B cell (primary cell): ENCODE measurements at places on chromosomes 11 and 22. TPM values are rescaled to one million over a fixed set of nuclear protein-coding genes. Genes with fewer than 3 reads are reported as not detected.

The RASD2 gene
- 0.07 TPM in 2 replicates for total RNA-seq

The ABCG4 gene
- not detected in 2 replicates for total RNA-seq

The NAP1L4 gene
- total RNA-seq = 133 and 159 TPM in 2 replicates

The SULT4A1 gene
- total RNA-seq = not detected in 2 replicates

The GGTLC3 gene
- not detected in 2 replicates for total RNA-seq

The TTC36 gene
- 0.73 and 0.79 TPM in 2 replicates for total RNA-seq

The CD248 gene
- total RNA-seq = 0.83 and 0.96 TPM in 2 replicates

The MRPL17 gene
- total RNA-seq = 18.2 and 23.1 TPM in 2 replicates

The RAG2 gene
- not detected in 2 replicates for total RNA-seq

The RTL10 gene
- total RNA-seq = 14.8 and 15.2 TPM in 2 replicates

The PATE2 gene
- total RNA-seq = not detected in 2 replicates

The MMP27 gene
- not detected in 2 replicates for total RNA-seq

DNA sequence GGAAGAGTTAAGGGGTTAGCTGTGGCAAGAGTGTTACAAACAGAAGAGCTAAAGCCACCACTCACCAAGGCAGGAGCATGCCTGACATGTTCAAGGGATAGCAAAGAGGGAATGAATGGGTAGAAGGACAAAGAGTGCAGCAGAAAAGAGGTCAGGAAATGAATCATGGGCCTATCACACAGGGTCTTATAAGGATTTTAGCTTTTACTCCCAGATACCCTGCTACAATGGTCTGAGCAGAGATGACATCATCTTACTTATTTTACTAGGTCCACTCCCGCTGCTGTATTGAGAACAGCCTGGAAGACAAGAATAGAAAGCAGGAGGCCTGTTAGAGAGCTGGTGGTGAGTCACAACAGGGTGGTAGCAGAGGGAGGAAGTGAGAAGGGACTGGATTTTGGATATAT lies 9.8 kb downstream of the TRAF6 start:
- no peak for DNase-seq

GRCh38 chr11:118621071-118621783 lies 13.8 kb downstream of the PHLDB1 start:
- DNase-seq = no peak

DNA sequence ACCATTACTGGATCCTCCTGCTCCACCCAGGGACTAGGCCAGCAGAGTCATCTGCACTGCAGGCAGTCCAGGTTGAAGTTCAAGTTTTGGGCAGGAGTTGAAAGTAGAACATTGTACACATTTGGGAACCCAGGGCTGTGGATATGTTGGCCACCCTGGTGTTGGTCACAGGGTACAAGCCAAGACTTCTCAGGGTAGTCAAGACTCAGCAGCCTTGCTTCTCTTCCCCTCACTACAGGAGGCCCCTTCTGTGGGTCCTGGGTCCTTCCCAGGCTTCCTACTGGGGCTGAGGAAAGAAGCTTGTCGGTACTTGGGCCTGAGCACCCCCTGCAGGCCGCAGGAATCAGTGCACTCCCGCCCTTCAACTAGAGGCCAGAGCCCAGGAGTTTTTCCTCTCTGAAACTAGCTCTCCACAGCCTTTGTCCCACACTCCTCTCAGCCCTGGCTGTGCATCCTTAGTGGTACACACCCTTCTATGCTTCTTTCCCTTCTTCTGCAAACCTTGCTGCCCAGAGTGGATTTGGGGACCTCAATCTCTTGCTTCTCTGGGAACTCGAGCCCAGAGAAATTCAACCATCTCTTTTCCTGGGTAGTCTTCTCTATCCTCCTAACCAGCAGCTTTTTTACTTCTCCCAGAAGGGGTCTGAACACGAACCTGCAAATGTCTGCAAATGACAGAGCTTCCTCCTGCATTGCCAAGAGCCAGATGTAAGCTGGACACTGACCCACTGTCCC lies 2.6 kb upstream of the HPX start:
- DNase-seq = peak; percentile 72

GRCh38 chr22:27476729-27477128 lies 324.8 kb downstream of the MN1 start:
- DNase-seq = no peak

- no peak for DNase-seq
Measured at GRCh38 chr11:70790671-70791300, 392.5 kb downstream of the CTTN start.

DNA sequence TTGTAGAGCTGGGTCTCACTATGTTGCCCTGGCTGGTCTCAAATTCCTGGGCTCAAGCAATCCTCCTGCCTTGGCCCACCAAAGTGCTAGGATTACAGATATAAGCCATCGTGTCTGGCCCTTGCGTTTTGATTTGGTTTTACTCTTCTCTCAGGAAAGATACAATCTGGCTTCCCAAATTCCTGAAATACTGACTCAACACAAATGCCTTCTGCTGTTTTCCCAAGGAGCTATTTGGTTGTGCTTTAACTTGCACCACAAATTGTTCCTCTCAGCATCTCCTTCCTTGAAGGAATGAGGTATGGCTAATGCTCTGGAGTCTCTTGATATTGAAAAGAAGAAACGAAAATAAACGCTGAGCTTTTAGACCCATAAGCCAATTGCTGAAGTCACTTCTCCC lies 110.0 kb upstream of the PAX6 start:
- DNase-seq = no peak

GRCh38 chr22:32636884-32637283 lies 162.3 kb downstream of the FBXO7 start:
- no peak for DNase-seq

- no peak for DNase-seq
Measured at GRCh38 chr11:81987829-81988472, 745.7 kb downstream of the FAM181B start.

- peak; percentile 80 for DNase-seq
Measured at GRCh38 chr22:41021613-41022454, 70.6 kb upstream of the EP300 start.

- DNase-seq = no peak
Measured at GRCh38 chr11:75571625-75572024, 9.6 kb downstream of the SERPINH1 start.

DNA sequence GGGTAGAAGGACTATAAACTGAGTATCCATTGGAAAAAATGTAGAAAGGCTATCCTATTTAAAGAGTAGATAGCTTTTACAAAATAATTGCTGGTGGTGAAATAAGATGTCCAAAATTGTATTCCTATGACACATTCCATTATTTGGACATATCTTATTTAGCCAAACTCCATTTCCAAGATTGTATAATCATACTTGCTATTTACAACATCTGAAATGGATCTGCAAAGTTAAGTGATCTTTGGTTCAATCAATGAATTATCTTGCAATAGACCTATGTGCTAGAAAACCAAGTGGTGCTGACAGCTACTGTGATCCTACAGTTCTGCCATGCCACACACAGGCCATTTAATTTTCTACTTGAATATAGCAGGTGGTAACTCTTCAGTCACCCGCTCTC lies 11.0 kb upstream of the BLID start:
- no peak for DNase-seq

DNA sequence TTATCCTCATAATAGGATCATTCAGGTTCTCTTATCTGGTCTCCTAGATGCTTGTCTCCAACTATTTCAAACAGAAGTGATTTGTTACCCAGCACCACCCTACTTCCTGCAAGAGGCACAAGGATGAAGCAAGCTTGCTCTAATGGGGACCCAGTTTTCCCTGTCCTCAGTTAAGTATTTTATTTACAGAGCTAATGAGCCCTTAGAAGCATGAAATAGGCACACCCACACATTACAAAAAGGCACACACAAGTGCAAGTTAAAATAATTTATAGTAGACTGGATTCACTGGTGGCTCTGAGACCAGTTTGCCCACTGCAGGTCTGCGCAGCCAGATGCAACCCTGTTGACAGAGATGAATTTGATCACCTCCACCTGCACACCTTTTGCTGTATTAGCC lies 167.5 kb downstream of the KIRREL3 start:
- no peak for DNase-seq

DNA sequence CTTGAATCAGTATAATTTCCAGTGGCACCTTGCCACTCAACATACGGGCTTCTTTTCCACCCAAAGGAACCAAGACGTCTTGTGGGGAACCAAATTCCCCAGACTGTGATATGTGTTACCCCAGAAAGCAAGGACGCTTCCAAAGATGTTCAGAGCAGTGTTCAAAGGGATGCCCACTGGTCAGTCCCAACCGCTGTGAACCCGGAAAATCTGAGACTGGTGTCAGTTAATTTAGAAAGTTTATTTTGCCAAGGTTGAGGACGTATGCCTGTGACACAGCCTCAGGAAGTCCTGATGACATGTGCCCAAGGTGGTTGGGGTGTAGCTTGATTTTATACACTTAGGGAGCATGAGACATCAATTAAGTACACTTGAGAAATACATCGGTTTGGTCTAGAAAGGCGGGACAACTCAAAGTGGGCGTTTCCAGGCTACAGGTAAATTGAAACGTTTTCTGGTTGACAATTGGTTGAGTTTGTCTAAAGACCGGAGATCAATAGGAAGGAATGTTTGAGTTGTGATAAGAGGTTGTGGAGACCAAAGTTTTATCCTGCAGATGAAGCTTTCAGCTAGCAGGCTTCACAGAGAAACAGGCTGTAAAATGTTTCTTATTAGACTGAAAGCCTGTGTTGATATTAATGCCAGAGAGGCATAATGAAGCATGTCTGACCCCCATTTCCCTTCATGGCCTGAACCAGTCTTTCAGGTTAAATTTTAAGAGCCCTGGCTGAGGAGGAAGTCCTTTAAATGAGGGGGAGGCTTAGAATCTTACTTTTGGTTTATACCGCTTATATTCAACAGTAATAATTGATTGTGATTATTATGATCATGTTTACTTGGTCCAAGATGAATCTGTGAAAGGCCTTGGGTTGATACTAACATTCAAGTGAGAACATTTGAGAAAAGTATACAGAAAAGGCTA lies 6.8 kb downstream of the APOL3 start:
- no peak for DNase-seq

DNA sequence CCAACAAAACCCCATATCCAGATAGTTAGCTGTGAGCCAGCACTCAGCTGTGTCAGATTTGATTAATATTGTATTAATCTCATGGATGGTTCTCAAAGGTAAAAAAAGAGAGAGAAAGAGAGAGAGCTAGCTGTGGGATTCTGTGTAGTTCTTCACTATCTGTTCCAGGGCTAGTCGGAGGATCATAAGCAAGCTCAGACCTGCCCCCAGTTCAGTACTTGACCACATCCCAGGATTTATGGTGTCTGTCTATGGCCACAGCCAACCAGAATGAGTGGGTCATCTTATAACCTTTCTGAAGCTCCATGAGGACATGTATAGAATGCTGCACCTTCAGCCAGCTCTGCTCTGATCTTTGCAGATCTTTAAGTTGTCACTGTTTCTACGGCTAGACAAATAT lies 13.5 kb upstream of the B3GNT6 start:
- DNase-seq = no peak

- DNase-seq = no peak
Measured at GRCh38 chr11:78741741-78742140, 167.1 kb upstream of the NARS2 start.

DNA sequence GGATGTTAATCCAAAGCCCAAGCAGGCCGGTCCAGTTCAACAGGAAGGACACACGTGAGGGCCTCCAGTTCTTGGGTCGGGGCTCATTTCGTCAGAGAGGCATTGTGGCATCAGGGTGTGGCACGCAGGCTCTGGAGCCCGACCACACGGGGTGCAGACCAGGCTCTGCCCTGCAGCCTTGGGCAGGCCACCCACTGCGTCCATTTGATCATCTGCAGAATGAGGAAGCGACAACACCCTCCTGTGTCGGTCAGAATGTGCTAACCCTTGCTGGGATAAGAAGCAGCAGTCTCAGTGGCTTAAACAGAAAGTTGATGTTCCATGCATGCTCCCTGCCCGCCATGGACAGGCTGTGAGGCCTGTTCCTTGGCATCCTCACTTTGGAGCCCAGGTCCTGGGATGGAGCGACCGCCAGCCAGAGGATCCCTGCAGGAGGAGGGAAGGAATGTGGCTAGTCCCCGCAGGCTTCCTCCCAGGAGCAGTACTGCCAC lies 10.8 kb downstream of the RIBC2 start:
- DNase-seq = no peak

DNA sequence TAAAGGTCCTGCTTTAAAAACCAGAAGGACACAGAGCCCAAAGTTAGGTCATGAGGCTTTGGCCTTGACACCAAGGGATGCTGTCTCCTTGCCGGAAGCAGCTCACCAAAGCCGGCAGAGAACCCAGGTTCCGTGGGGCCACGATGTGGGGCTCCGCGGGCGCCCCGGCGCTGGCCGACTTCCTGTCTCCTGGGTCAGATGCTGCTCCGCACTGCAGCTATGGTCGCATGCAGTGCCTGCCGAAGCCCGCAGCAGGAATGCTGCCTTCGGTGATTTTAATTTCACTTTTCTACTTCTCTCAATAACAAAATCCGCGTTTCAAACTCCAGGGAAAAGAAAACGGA lies 454 bp upstream of the OTUB1 start:
- DNase-seq = peak; percentile 78

DNA sequence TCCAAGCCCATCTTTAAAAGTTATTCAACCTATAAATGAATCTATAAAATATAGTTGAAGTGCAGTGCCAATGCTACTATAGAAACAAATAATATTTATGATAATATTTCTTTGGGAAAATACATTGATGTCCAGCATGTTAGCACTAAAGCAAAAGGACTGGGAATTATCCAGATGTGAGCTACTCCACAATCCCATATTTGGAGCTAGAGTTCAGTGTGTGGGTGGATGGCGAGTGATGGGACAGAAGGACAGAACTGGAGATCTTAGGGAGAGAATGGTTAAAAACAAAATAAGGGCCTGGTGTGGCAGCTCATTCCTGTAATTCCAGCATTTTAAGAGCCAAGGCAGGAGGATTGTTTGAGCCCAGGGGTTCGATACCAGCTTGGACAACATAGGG lies 216.8 kb downstream of the TMEM135 start:
- no peak for DNase-seq

DNA sequence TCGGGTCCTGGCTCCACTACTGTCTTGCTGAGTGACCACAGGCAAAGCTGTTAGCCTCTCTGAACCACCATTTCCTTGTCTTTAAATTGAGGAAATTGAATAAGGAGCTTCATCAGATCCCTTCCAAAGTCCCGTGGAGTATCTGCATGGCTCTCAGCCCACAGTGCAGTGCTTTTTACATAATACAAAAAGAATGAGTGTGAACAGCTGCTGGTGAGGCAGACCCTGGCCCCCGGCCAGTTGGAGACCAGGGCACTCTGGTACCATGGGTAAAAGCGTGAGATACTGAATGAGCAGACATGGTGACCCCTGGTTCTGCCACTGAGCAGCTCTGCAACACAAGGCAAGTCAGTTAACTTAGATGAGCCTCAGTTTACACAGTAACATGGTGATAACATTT lies 86.8 kb downstream of the GALNT18 start:
- DNase-seq = no peak

DNA sequence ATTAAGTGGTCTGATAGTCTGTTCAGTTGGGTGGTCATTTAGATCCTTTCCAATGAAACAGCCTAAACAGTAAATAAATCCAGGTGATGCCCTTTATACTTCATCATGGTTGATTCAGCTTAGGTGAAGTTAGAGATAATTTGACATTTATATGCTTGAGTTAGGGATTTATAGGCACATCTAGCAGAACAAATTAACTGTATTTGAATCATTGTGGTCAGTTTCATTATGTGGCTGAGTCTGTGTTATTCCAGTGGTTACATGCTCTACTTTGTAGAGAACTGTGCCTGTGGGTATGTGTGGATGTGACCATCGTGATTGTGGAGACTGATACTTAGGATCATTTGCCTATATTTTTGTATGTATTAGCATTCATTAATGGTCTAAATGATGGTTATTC lies 194.6 kb downstream of the DDX10 start:
- no peak for DNase-seq

- no peak for DNase-seq
Measured at GRCh38 chr11:9992306-9992705, 301.7 kb downstream of the SBF2 start.
